ENCODE measurements at places on chromosomes 11 and 22.

DNA sequence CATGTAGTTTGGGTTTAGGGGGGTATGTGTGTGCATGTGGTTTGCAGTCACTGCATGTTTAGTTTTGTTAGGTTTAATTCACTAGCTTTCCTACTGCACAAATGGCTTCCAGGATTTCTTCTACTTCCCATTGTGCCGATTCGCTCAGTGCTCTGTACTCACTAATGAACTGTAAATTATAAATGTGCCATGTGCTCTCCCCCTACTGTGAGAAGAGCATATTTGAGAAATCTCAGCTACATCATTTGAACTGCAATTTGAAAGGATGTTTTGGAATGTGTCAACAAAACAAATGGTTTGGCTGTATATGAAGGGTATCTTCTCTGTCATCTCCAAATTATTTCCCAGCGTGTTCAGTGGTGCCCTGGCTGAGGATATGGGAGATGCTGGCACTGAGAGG is 28.1 kb downstream of the CYB5R2 start:
- DNase-seq, result no peak

- DNase-seq, result no peak
These were observed 13.0 kb downstream of the MYO7A start for GRCh38 chr11:77141034-77141433.

DNA sequence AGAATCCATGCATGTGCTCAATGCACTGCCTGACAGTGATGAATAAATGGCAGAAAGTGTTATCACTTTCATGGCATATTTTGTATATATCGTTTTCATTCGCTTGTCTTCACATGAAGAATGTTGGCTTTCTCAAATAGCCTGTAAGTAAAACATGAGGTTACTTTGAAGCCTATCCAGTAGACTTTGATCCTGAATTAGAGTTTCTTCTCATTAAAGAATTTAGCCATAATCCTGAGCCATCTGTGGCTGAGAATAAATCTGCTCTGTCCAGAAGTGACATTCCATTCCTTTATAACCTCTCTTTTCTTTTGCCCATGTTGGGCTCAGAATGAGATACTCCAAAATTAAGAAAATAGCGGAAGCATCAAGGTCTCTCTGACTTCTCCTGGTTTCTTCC is 1071.7 kb upstream of the TENM4 start:
- no peak for DNase-seq

DNA sequence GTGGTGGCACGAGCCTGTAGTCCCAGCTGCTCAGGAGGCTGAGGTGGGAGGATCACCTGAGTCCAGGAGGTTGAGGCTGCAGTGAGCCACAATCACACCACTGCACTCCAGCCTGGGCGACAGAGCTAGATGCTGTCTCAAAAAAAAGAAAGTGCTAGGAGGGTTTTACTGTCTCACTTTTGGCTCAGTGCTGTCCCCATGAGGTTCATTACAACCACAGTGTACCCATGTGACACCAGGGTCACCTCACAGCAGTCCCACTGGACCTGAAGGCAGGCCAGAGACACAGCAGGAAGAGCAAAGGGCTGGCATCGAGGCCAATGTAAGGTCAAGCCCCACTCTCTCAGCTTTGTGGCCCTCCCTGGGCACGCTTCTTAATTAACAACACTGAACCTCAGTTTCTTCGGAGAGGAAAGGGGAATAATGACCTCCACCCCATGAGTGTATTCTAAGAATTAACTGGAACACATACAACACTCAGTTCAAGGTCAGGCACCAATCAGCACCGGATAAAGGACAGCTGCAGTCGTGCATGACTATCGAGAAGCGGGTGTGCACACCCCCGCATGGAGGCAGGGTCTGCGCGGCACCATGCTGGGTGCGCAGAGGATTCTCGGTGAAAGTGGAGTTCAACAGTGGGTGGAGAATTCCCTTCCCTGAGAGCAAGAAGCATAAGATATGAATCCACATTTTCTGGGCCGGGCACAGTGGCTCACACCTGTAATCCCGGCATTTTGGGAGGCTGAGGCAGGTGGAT is 30.9 kb upstream of the BAIAP2L2 start:
- no peak for DNase-seq

- DNase-seq, result no peak
These were observed 51.6 kb downstream of the DHCR7 start for GRCh38 chr11:71396548-71397123.

- no peak for DNase-seq
These were observed 169.9 kb downstream of the KIF18A start for GRCh38 chr11:27938011-27938410.

DNA sequence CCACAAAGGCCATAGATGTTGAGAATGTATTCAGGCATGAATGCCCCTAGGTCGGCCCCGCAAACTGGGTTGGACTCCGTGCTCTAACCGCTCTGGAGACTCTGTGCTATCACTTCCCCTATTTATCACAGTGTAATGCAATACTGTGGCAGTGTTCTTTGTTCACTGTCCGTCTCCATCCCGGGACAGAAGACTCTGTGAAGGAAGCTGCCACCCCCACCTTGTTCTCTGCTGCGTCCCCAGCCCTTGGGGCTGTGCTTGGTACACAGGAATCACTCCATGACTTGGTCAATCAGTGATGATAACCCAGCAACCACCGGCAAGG is 57.6 kb downstream of the TSPAN18 start:
- no peak for DNase-seq

DNA sequence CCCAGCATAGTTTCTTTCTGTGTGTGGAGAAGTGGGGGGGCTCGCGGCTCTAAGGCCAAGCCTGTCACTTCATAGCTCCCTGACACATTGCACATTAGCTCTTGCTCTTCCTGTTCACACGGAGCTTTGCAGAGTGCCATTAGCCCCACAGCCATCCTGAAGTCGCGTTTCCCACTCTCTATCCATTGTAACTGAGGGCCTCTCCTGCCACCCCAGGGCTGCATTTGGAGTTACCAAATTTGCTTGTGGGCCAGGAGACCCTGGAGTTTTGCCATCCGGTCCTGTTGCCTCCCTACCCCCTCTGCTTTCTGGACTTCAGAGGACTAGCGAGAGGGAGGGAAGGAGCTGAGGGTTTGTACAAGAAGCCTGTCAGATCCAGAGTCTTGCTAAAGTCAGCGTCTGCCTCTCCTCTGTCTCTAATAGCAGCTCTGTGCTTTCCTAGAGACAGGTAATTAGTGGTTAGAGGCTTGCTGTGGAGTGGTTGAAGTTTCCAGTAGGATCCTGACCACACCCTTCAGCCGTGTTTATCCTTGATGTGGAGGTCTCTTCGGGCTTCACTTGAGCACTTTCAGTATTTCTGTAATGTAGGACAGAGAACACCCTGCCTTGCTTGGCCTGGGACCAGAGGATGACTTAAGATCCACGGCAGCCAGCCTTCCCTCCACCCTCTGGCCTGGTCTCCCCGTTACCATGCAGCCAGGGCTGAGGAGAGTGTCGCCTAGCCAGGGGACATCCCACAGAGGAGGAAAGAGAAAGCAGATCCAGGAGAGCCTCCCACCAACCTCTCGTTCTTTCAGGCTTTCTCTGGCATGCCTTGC is 14.1 kb downstream of the DCPS start:
- DNase-seq, result no peak

DNA sequence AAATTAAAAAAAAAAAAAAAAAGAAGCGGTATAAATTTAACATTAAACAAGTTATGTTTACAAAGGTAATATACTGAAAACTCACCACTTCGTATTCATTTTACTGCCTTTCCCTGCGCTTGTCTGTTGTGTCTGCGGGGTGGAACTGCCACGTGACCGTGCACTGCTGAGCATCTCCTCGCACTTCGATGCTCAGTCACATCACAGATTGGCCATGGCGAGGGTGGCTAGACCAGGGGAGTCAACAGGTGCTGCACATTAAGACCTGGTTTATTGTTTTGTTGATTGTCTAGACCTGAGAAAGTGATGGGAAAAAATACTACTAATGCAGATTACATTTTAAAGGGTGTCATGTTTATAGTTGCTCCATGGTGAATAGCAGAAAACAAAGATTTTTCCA is 22.8 kb upstream of the TUB start:
- no peak for DNase-seq

DNA sequence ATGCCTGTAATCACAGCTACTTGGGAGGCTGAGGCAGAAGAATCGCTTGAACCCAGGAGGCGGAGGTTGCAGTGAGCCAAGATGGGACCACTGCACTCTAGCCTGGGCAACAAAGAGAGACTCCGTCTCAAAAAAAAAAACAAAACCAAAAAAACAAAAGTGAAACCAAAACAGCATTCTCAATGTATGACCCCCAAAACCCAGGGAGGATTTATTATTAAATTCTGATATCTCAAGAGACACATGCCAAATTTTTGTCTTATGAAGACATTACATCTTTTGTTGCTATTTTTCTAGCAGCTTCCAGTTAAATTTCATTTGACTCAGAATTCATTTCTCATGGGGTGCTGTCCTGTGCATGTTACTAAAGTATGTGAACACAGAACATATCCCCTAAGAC is 3.0 kb upstream of the YPEL4 start:
- no peak for DNase-seq

DNA sequence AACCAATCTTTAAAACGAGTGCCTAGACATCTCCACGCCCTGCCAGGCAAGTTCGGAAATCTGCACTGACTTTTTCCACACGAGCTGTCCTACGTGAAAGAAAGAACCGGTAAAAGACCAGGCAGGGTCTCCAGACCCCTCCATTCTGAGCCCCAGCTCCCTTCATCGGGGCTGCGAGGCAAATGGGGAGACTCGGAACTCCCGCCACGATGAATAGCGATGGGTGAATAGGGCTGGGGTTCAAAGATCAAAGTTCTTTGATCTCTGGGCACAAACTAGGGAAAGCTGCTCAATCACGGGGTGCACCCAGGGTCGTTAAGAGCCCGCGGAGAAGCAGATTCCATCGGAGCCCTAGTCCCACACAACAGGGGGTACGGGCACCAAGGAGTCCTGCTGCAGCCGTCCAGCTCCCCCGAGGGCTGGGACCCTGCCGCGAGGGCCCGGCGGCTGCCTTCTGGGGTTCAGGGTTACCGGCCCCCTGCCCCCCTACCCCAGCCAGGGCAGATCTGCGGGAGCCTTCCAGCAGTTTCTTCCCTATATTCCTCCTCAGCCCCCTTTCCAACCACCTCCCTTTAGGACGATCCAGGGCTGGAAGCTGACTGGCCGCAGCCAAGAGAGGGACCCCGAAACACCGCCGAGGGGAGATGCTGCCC is 1.1 kb downstream of the LRP4 start:
- no peak for DNase-seq

- no peak for DNase-seq
These were observed 608 bp downstream of the TMPRSS13 start for GRCh38 chr11:117928446-117929141.

DNA sequence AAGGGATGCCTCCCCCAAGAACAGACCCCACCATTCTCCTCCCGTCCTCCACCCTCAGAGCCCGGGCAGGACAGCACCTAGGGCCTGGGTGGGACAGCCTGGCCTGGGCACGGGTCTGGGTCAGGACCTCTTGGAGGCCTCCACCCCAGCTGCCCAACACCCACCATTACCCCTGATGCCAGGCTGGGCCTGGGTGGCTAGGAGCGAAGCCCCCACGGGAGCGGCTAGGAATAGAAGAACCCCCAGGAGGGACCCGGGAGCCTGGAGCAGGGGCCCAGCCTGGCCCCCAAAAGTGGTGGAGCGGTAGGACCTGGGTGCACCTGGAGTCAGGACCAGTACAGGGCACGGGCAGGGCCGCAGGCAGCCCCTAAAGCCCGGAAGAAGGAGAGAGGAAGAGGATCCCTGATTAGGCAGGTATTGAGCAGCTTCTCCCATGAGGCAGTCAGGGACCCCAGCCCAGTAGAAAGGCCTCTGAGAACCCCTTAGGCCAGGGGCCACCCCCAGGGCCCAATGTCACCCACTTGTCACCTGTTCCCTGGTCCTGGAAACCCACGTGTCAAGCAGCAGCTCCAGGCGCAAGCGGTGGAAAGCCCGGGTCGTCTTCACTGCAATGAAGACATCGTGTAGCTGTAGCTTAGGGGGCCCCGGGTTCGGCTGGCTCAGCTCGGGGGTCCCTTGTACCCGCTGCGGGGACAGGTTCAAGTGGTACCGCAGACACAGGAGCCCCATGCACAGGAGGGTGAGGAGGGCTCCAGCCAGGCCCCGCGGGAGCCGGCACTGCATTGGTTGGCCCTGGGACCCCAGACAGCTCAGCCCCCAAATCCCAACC is 575 bp downstream of the MFNG start:
- DNase-seq, result no peak

DNA sequence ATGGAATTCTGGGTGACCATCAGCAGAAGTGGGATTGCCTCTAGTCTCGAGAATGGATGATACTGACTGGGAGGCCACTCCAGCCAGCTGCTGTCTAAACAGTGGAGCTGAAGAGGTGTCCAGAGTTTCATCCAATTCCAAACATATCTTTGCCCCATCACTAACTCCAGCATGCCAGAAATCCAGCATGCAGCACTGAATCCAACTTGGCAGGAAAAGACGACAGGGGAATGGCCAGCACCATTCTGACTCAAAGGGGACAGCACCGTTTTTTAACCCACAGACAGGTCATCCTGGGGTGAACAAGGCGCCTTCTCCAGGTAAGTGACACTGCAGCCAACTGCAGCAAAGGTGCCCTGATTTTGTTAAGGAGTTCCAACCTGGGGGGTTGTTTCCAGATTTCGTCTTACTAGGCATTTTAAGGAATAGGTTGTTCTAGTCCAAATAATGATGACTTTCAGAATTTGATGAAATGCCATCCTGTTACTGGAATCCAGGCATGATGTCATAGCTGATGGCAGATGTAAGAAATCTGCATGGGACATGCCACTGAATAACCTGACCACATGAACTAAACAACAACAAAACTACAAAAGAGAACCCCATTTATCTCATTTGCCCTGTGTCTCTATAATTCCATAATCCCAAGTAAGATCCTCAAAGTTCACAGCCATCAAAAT is 32.3 kb downstream of the FEZ1 start:
- no peak for DNase-seq

DNA sequence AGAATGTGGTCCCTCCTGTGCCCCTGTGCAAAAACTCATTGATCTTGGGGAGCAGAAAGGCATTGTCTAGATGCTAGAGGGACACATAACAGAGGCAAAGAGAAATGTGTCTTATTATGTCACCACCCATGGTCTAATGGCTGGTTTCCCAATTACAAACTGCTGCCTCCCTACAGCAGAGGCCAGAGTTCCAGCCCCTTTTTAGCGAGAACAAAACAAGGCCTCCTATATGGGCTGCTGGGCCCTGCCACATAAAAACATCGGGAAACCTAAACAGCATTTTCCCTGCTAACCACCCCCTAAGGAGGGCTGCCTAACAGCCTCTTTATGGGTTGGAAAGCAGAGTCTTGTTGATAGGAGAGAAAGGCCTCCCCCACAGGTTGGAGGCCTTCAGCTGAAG is 75.2 kb upstream of the CRTAM start:
- no peak for DNase-seq

DNA sequence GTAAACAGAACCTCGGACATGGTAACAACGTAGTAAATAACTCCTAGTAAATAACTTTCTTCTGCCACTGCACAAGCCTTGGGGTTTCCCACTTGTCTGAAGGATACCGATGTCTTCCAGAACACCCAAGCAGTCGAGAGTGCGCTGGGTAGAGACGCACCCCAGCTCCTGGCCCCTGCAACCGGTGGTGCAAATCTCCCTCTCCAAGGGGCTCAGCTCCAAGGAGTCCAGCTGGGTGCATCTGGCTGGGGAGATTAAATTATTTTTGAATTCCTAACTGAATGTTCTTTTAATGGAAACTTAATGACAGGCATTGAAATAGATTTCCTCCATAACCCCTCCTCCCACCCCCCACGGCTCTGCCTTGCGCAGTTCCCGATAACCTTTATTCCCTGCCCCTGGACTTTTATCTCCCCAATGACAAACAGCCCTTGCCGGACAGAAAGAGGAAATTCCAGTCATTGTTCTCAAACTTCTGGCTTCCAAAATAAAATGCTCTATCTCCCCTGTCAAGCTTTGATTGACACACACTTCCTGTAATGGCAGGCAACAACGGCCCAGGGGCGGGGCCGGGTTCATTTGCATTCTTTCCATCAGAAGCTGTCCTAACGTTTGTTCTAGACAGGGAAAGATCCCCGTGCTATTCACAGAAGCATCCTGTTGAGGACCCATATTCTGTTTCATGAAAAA is 31.2 kb downstream of the KCNJ1 start:
- DNase-seq, result peak; percentile 58
